Activated naive CD8-positive, alpha-beta T cell treated with anti-CD3 and anti-CD28 coated beads, Interleukin-2, amount 50 U/mL, for 24 hours (primary cell): ENCODE measurements at places on chromosomes 3 and 15.

- no peak for DNase-seq
These were observed 179.4 kb upstream of the LRRN1 start for GRCh38 chr3:3619815-3620214.

DNA sequence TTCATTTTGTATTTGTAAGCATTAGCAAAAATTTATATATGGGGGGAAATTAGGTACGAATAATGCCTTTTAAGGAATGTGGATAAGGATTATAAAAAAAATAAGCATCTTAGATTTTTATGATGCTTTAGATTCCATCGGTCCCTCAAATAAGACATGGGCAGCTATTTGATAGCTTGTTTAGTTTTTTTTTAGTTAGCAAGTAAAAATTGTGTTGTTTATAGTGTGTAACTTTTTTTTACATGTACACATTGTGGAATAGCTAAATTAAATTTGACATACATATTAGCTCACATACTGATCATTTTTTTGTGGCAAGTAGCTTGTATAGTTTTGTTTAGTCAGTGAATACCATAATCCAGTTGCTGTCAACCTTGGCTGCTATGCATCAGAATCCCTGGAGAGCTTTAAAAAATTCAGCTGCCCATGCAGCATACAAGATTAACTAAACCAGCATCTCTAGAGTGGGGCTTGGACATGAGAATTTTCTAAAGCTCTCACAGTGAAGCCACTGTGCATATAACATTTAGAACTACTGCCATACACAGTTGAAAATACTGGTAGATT, 53.9 kb downstream of the TMOD3 start:
- DNase-seq = no peak

- no peak for DNase-seq
These were observed 42.9 kb downstream of the PLCH1 start for GRCh38 chr3:155701882-155702465.

- DNase-seq = no peak
These were observed 79.8 kb downstream of the RFTN1 start for GRCh38 chr3:16433701-16434151.

DNA sequence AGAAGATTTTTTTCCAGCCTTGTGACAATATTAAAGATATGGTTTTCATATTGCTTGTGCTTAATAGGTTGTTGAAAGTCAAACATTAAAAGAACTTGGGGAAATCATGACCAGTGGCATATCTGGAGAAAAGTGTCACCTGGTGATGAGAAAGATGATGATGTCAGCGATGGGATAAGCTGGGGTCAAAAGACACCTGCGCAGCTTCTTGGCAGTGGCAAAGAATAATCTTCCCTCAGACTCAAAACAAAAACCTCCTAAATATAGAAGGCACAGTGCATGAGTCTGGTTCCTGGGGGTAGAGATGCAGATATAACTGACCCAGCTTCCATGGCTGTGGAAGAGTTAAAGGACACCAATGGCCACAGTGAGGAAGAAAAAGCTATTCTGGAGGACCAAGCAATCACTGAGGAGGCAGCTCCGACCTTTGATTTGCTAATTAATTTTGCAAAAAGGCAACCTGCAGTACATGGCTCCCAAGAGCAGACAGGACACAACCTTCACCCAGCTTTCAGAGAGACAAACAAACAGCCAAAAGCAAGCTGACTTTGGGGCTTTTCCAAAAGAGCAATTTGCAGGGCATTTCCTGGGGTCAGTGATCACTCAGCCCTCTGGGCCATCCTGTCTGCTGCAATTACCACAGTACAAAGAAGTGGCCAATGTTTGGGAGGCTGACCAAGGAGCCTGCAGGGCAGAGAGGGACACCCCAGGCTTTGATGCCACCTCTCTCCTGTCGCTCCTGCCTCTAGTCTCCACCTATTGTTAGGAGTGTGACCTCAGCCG, 17.6 kb upstream of the SEMA5B start:
- no peak for DNase-seq

DNA sequence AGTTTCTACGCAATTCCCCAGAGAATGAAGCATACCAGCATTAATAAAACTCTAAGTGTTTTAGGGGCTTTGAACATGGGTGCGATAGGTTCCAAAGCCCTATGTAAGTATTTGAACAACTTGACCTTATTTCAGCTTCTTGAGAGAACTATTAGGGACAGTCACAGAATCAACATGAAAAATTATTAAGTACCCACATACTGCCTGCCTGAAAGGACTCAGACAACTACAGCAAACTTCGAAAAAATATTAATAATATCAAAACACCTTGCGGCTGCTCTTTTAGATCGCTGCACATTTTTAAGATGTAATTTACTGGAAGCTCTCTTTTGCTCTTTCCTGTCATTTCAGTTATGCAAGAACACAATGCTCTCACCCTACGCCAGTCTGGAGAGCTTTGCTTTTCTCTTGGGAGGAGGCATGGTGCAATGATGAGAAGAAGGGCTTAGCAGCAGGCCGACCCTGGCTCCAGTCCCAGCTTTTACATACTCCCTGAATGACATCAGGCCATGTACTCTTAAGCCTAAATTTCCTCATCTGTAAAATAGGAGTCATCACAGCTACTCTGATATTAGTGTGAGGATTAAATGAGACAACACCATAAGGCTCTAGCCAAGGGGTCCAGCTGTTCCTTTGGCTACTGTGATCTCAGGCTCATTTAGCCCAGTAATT, 640.7 kb downstream of the FHIT start:
- no peak for DNase-seq

DNA sequence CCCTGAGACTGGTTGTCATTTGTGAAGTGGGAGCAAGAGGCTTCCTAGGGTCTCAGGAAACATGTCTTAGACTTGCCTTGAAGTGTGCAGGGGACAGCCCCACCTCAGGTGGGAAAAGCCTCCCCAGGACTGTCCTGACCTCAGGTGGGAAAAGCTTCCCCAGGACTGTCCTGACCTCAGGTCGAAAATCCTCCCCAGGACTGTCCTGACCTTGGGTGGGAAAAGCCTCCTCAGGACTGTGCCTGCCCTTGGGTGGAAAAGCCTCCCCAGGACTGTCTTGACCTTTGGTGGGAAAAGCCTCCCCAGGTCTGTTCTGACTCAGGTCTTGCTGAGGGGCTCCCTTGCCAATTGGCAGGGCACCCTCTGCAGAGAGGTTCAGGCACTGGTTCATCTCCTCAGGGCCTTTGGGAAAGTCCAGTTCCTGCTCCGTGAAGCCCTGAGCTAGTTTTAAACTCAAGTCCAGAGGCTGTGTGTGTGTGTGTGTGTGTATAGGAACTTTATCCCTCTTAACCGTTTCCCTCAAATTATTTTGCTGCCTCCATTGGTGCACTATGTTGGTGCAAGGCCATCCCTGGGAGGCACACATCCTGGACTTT, 64.7 kb downstream of the WNT7A start:
- no peak for DNase-seq

GRCh38 chr3:103083848-103084631, 649.2 kb downstream of the ZPLD1 start:
- DNase-seq = no peak

- DNase-seq = no peak
These were observed 37.9 kb downstream of the RPLP1 start for GRCh38 chr15:69490356-69491037.

- no peak for DNase-seq
These were observed 205.4 kb upstream of the UBE2E1 start for GRCh38 chr3:23600167-23600871.

DNA sequence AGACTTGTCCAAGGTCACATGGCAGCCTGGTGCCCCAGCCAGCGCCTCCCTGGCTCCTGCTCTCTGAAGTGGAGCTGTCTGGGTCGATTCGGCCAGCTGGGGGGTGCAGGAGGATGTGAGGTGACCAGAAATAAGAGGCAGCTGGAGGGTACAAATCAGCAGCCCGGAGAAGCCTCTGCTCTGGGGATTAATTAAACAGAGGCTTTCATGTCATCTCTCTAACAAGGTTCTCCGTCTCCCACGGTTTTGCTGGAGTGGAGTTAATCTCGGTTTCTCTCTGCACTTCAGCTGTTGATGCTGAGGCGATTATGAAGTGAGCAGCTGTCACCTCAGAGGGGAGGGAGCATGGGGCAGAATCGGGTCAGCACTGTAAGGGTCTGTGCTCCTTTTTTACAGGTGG, 236.8 kb downstream of the TLE3 start:
- no peak for DNase-seq

DNA sequence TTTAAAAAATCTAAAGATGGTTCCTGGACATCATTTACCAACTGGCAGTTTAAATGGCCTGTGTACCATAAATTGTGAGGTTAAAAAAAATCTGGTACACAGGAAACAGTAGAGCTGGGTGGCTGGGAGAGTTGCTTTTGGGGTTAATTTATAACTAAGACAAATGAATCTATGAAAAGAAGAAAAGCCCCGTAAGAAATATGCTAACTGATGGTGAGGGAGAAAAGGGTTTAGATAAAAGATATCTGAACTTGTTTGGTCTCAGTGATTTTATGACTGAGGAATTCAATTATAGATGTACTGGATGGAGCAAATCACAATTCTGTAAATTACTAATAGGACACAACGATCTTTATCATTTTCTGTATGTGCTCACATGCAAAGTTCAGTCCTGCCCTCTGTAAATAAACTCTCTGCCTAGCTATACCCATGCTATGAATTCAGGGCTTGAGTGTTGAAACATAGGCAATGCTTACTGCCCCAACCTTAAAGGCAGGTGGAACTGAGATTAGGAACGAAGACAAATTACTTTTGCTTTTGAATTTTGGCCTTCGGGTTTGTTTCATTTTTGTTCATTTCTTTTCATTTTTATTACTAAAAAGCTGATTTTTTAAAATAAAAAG, 28.0 kb downstream of the PPARG start:
- DNase-seq = no peak

- no peak for DNase-seq
These were observed 688.6 kb downstream of the DIPK2A start for GRCh38 chr3:144660186-144660585.

DNA sequence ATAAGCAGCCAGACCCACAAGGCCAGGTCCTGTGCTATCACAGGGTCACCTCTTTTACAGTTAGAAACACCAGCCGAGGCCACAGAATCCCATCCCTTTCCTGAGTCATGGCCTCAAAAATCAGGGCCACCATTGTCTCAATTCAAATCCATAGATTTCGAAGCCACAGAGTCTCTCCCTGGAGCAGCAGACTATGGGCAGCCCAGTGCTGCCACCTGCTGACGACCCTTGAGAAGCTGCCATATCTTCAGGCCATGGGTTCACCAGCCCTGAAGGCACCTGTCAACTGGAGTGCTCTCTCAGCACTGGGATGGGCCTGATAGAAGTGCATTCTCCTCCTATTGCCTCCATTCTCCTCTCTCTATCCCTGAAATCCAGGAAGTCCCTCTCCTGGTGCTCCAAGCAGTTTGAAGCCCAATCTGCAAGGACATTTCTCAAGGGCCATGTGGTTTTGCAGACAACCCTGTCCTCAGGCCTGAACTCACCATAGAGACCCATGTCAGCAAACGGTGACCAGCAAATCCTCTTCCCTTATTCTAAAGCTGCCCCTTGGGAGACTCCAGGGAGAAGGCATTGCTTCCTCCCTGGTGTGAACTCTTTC, 39.6 kb downstream of the TGM4 start:
- DNase-seq = peak; percentile 67

- DNase-seq = no peak
These were observed 42.5 kb downstream of the CHCHD6 start for GRCh38 chr3:126746395-126747177.

DNA sequence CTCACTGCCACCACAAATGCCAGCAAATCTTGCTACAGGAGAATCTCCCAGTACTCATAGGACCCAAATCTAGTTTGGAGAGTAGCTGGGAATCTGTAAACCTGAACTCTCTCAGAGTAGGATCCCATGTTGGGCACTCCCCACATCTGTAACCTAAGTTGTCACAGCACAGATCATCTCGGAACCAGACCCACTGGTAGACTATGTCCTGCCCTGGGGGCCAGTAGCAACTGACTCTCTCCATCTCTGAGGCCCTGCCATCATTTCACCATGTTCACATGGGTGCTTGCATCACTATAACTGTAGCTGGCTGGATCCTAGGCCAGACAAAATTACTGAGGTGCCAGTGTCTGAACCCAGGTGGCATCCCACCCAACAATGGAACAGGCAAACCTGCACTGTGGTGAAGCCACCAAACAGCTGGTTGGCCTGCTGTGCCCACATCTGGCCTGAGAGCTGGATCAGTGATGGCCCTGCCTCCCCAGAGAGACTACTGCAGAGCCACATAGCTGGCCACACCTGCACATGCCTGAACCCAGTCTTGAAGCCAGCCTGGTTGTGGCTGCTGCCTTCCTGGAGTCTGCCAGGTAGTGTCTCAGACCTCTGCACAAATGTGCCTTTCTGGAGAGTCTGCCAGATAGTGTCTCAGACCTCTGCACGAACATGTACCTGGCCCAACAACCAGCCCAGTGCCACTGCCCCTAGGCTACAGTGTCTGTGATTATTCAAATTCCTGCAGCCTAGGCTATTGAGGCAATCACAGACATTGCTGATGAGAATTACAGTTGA, 82.0 kb downstream of the ISL2 start:
- no peak for DNase-seq

GRCh38 chr3:65006300-65006739, 318.5 kb upstream of the ADAMTS9 start:
- DNase-seq = no peak

DNA sequence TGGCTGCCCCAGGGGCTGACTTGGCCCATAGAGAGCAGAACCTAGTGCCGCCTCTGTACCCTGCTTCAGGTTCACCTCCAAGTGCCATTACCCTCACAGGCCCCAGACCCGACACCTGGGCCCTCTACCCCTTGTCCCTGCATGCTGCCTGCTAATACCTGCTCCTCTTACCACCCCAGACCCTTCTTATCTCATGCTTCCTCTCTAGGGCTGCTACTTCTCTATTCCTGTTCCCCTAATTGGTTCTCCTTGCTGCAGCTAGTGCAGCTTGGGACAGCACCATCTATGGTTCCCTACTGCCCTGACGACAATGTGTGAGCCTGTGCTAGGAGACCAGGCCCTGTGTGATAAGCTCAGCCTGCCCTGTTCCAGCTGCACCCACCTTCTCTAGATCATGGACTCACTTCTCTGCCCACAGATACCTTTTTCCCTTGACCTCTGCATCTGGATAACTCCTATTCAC, 15.3 kb downstream of the HDAC11 start:
- no peak for DNase-seq

- no peak for DNase-seq
These were observed 770.6 kb upstream of the CFAP20DC start for GRCh38 chr3:59820352-59820934.

- no peak for DNase-seq
These were observed 10.4 kb upstream of the CLPX start for GRCh38 chr15:65195548-65195923.

GRCh38 chr3:148077318-148077923, 620.3 kb upstream of the AGTR1 start:
- no peak for DNase-seq

DNA sequence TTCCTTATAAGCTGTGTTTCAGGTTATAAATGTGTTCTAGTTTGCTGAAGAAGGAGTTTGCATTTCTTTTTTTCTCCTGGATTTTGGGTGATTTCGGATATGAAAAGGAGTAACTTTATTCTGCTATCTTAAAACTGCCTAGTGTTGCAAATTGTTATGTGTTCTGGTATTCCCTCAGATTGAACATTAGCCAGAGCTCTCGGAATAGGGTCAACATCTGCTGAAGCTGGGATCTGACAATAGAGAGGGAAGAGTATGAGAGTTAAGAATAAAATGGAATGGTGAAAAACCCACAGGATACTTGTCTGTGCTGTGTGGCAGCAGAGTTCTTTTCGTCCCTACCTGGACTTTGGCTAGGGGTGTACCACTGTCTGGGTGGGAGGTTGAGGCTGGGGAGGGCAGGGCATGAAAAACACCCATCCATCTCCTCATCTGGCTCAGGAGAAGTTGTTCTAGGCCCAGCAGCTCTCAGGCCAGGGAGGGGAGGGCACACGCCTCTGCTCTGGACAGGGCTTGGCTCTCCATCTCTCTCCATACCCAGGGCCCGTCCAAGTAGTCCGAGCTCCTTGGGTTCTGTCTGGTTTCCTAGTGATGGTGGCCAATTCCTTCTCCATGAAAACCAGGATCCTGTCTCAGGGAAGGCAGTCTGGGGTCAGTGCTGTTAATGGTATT, 13.2 kb downstream of the SPSB4 start:
- no peak for DNase-seq
